ENCODE measurements at places on chromosomes 16 and 17. TPM values are rescaled to one million over a fixed set of nuclear protein-coding genes. Genes with fewer than 3 reads are reported as not detected.

The GNAO1 gene
- total RNA-seq, result 1.3 TPM

The DLX3 gene
- total RNA-seq, result 0.52 TPM

The TMC5 gene
- 105 TPM for total RNA-seq

The SCIMP gene
- 20.0 TPM for total RNA-seq

The SCGB1C2 gene
- not detected for total RNA-seq

- peaks cover 33% of the 10 kb centered on the region for H3K4me1 ChIP-seq
- H3K4me3 ChIP-seq, result no peak overlapping the region
- peak overlapping the region; percentile 18 for H3K27ac ChIP-seq
- no peaks in the 10 kb centered on the region for H3K27me3 ChIP-seq
- DNase-seq, result no peak
Measured at GRCh38 chr17:9987779-9988585, 82.9 kb upstream of the RCVRN start.

DNA sequence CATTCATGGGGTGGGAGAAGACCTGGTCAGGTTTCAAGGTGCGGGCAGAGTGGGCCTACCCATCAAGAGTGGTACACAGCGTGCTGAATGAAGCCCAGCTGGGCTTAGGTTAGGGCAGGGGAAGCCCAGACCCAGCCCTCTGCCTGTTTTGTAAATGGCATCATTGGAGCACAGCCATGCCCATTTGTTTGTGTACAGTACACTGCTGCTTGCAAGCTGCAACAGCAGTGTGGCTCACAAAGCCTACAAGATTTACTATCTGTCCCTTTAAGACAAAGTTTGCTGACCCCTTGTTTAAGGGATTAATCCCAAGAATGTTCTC lies 230.1 kb upstream of the TNRC6C start:
- H3K27ac ChIP-seq, result no peak overlapping the region
- DNase-seq, result no peak
- no peaks in the 10 kb centered on the region for H3K36me3 ChIP-seq
- H3K4me3 ChIP-seq, result no peak overlapping the region

- no peak for DNase-seq
- no peak overlapping the region for H3K27ac ChIP-seq
- no peak overlapping the region for H3K4me3 ChIP-seq
- no peaks in the 10 kb centered on the region for H3K27me3 ChIP-seq
- H3K36me3 ChIP-seq, result no peaks in the 10 kb centered on the region
Measured at GRCh38 chr17:65994114-65994513, 197.8 kb downstream of the CEP112 start.

GRCh38 chr17:37818689-37819088 lies 73.8 kb upstream of the HNF1B start:
- H3K4me3 ChIP-seq, result no peak overlapping the region
- no peaks in the 10 kb centered on the region for H3K36me3 ChIP-seq
- H3K27ac ChIP-seq, result no peak overlapping the region
- no peaks in the 10 kb centered on the region for H3K4me1 ChIP-seq

- peaks cover 99% of the 10 kb centered on the region for H3K36me3 ChIP-seq
- no peak overlapping the region for H3K27ac ChIP-seq
- DNase-seq, result no peak
- H3K4me3 ChIP-seq, result no peak overlapping the region
- H3K4me1 ChIP-seq, result peaks cover 30% of the 10 kb centered on the region
Measured at GRCh38 chr16:69322343-69322742, 8.0 kb downstream of the PDF start.

Measured in left lung (tissue), 14 donors.